ENCODE measurements at places on chromosomes 11 and 22.

GRCh38 chr22:32926600-32926999 lies 125.1 kb downstream of the TIMP3 start:
- DNase-seq, result peak; percentile 43

- no peak for DNase-seq
Observed at GRCh38 chr11:5252919-5253265, 1.7 kb downstream of the HBG2 start.

DNA sequence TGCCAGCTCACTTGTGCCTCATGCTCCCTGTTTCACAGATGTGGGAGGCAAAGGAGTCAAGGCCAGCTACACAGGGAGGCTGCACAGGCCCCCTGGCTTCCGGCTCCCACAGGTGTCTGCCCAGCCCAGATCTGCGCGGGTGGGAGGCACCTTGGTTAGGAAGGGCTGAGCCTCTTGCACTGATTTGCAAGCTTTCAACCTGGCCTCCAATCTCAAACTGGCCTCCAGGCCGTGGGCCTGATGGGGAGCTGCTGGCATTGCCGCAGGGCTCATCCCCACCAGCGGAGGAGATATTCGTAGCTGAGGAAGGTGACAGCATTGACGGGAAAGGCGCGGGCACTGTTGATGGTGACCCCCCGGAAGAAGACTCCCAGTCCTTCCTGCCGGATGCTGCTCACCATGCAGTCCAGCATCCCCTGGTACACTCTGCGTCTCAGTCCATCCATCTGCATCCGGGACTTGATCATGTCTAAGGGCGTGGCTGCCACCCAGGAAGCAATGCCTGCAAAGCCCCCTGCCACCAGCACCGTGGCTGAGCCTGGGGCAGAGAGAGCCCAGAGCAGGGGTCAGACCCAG lies 6.2 kb downstream of the SLC25A45 start:
- DNase-seq, result no peak

DNA sequence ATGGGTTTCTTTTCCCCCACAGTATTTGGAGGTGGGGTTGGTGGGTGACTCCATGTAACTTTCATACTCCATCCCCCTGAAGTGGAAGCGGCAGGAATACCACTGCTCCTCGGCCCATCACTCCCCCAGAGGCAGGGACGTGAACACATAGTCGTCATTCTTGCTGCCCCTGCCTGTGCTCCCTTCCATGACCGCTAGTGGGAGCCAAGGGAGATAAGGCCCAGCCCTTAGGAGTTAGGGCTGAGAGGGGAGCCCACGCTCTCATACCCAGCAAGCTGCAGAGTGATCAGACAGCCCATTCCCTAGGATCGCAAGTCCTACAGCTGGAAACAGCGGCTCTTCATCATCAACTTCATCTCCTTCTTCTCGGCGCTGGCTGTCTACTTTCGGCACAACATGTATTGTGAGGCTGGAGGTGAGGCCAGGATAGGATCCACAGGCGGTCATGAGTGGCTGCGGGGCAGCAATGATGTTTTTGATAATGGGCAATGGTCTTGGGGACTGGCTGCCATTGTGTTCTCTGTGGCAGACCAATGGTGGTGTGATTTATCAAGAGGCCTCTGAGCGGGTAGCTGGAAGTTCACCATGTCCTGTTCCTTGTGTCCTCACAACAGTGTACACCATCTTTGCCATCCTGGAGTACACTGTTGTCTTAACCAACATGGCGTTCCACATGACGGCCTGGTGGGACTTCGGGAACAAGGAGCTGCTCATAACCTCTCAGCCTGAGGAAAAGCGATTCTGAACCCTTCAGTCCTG lies 15.9 kb downstream of the RHOG start:
- DNase-seq, result peak; percentile 45

DNA sequence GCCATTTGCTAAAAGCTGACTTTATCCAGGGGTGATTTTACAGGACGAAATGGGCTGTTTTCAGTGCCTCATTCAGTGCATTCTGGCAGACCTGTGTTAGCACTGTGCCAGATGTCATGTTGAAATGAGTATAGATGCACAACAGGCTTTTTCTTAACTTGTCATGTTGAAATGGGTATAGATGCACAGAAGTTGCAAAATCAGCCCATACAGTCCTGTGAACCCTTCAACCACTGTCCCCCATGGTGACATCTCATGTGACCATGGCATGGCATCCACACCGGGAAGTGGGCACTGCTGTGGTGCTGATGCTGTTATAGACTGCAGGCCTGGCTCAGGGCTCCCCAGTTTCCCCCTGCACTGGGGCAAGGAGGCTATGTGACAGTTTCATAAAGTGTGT lies 2.5 kb downstream of the TALDO1 start:
- no peak for DNase-seq

DNA sequence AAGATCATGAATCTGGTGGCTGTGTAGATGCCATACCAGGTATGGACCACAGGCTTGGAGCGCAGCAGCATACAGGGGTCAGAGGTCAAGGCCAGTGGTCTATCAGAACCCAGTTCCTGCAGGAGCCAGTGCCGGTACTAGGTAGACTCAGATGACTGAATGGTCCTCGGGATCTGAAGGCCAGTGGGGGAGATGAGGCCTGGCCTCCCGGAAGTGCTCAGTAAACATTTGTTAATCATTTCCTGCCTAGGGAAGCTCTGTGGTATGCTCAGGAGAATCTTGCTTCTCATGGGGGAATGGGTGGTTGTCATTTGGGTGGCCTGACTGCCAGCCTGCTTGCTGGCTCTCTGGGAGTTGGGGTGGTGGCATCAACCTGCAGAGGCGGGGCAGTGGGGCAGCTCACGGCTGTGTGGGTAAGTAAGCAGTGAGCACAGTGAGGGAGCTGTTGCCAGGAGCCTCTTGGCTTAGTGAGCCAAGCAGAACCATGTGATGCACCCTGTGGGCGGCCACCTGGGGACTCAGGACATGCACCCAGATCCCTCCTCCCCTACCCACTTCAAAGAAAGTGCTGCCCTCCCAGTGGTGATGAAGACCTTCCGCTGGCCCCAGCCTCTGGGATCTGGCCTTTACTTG lies 33.0 kb downstream of the PTPRJ start:
- DNase-seq, result peak; percentile 61

- no peak for DNase-seq
Observed at GRCh38 chr22:20234314-20234682, 33.8 kb downstream of the RTN4R start.

DNA sequence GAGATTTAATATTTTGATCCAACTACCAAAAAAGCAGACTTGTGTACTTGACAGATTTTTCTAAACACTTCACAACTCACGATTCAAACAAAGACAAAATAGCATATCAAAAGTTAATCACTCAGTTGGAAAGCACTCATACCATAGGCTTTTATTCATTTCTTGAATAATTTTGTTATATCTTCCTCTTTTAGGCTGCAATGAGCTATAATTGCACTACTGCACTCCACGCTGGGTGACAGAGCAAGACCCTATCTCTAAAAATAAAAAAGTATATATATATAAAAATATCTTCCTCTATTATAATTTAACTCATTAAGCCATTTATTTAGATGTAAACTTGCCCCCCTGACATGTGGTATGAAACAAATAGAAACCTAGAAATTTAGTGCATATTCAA lies 19.9 kb downstream of the SC5D start:
- DNase-seq, result no peak

GRCh38 chr11:441418-442274 lies at the start of gene ANO9:
Gene ANO9 (minus strand): TSS chr11:442011. CDS start chr11:441926, 85 bp downstream.
- DNase-seq, result no peak

GRCh38 chr11:45662665-45663485 lies 2.5 kb downstream of the CHST1 start:
- peak; percentile 94 for DNase-seq

- DNase-seq, result no peak
Observed at GRCh38 chr22:24153959-24154358, 27.3 kb upstream of the SUSD2 start.

- DNase-seq, result no peak
Observed at GRCh38 chr22:36492109-36492508, 10.7 kb upstream of the TXN2 start.

- DNase-seq, result no peak
Observed at GRCh38 chr11:85123752-85124231, 503.4 kb downstream of the DLG2 start.

All from cardiac fibroblast (primary cell).